ENCODE measurements at places on chromosomes 6 and 20. TPM values are rescaled to one million over a fixed set of nuclear protein-coding genes. Genes with fewer than 3 reads are reported as not detected.
A peak's percentile ranks its signal among the peaks of the same experiment; 100 is the strongest.

WFDC2 gene
- 57.7 TPM for polyA plus RNA-seq

SLC44A4 gene
- 47.9 TPM for polyA plus RNA-seq

SYNJ2 gene
- 4.7 TPM for polyA plus RNA-seq

CST3 gene
- 410 TPM for polyA plus RNA-seq

FHL5 gene
- polyA plus RNA-seq, result 1.1 TPM

HDGFL1 gene
- not detected for polyA plus RNA-seq

COX4I2 gene
- 4.8 TPM for polyA plus RNA-seq

POLR3F gene
- polyA plus RNA-seq, result 6.9 TPM

- no peak for DNase-seq
Measured at GRCh38 chr6:110612298-110612697, 135.9 kb upstream of the SLC22A16 start.

DNA sequence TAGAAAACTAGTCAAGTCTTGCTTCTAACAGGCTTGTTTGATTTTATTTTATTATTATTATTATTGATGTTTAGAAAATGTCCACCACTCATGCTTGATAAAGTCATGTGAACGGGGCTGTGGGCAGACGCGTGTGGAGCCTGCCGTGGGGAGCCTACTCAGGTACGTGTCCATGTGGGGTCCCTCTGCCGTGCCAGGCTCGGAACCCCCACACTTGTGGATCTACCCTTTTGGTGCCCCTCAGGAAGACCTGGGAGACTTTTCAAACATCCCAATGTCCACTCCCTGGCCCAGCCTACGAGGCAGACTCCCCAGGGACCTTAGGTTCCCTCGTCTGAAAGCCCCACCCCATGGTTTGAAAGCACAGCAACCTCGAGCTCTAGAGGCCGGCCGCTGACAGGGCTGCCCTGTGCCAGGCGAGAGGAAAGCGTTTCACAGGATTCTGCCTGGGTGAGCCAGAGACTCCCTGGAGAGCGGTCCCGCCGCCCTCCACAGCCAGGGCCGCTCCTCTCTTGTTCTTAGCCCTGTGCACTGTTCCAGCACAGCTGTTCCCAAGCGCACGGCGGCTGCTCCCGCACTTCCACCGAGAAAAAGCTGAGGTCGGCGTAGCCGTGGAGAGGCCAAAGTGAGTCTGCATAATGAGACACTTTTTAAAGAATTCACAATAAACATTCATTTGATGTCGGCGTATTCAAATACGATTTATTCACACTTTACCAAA lies 249.7 kb downstream of the TTLL2 start:
- no peak for DNase-seq

DNA sequence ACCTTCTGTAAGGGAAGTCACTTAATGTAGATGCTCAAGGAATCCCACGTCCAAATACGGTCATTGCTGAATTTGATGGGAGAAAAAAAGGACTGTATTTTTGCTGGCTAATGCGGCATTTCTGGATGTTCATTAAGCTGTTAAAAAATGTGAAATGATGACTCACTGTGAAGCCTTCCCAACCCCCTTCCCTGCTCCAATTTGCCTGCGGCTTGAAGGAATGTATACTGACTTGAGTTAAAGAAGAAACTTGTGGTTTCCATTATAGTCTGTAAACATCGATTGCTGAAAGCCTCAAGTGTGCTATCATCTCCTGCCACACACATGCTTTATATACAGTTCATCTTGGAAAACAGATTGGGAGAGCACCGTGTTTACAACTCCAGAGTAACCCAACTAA lies 249.1 kb upstream of the JAG1 start:
- peak; percentile 71 for DNase-seq

DNA sequence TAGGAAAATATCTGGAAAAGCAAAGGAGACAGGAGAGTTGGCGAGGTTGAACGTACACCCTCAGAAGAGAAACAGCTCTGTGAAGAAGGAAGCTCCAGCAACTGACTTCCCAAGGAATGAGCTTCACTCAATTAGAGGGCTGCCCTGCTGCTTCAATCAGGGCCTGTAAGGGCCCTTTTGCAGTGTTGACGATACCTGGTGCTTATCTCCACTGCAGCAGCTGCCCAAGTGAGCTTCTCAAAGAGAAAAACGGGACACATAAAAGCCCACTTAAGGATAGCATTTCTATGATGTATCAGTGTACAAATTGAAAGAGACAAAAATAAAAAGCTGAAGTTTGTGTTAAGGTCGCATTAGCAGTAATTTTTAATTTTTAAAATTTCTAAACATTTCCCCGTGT lies 16.4 kb downstream of the SEC63 start:
- DNase-seq, result peak; percentile 27

DNA sequence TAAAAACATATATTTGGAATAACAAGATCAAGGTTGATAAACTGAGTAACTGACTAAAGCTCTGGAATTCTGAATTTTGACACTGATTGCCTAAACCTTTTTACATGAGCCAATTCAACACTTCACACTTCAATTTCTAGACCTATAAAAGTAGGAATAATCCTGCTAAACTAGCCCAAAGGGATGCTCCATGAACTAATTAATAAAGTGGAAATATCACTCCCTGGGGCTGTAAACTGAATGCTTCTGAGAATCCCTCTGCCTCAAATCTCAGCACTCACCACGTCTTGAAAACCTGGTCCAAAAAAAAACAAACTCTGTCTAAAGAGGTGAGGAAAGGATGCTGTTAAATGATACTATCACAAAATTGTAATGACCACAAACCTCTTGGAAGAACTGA lies 50.9 kb downstream of the DCDC2 start:
- no peak for DNase-seq

DNA sequence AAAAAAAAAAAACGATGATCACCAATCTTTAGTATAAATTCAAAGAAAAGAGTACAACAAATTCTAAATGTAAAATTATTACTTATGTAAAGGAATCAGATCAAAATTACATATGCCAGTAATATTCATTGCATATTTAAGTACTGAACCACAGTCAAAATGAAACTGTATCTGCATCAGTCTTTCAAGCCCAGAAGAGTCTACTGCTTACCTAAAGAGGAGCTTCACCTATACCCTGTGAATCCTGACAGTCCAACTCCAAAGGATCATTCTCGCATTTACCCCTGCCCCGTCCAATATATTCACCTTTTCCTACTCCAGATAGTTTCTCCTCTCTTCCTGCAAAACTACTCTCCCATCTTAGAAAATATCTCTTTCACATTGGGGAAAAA lies 9.2 kb downstream of the ATG5 start:
- DNase-seq, result no peak

DNA sequence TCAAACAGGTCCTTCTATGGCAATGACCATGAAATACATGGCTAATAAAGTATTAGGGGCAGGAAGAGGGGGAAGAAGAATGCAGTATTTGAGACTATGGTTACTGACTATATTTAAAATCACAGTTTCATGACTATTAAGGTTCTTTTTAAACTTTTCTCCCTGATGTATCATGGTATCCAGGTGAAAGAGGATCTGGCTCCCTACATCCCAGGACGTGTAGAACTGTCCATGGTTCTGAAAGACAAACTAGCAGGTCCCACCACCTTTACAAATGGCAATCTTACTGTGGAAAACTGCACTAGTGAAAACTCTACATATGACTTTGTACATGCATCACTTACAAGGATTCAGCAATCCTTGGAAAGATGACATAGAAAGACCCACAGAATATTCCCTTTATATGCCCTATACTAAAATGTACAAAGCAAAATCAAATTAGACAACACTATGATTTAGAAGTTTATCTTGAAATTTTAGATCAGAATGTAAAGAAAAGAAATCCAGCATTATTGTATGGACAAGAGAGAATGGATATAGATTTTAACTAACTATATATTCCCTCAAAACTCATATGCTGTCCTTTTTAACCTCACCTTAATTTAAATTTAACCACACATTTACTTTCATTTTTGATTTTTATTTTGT lies 33.5 kb downstream of the RPP21 start:
- DNase-seq, result peak; percentile 57

DNA sequence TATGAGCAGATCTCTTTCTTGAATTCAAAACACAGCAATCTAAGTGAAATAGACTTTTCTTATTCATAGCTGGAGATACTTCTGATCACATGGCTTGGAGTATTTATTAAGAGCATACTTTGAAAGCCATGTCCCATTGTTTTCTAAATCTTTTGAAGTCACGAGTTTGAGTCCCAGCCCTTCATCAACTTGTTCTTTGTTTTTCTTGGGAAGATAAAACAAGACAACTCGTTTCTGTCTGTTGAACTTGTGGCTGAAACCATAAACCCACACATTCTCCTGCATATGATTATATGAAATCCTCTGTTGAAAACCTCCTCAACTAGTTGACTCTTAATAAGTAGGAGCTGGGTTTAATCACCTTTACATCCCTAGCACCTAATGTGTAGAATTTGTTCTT lies 3.3 kb downstream of the RNF144B start:
- DNase-seq, result no peak

DNA sequence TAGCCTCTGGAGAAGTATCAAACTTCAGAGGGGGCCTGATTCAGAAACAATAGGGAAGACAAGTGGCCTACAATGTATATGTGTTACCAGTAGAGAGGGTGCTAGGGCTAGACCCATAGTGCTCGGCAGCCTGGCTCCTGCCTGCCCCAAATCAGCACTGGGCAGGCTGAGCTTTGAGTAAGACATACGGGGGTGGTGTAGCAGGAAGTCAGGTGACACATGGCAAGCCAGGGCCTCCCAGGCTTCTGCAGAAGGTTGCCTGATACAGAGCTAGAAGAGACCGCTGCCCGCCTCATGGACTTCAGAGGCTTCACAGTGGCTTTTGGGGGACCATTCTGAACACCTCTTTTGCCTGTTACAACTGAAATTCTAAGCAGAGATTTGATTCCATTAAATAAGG lies 43.4 kb downstream of the RALY start:
- DNase-seq, result peak; percentile 48

DNA sequence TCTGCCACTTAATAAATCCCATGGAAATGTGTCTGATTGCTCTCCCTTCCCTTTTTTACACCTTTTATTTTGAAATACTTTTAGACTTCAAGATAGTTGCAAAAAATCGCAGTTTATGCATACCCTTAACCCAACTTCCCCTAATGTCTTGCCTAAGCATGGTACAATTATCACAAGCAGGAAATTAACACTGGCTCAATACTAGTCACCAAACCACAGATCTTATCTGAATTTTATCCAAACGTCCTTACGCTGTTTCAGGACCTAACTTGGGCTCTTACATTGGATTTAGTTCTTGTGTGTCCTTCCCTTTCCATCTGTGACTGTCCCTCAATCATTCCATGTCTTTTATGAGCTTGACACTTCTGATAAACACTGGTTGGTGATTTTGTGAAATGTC lies 146.3 kb downstream of the ZNF217 start:
- DNase-seq, result no peak

DNA sequence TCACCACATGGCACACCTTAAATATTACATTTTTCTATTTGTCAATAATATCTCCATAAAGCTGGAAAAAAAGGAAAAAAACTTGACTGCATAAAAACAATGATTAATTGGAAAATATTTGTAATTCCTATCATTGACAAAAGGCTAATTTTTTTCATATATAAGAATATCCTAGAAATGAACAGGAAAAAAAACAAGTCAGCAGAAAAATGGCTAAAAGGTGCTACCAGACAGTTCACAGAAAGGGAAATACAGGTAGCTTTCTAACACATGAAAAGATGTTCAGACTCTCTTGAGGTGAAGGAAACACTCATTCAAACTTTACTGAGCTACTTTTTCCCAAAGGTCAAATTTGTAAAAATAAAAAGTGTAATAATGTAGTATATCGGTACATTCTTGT lies 104.1 kb upstream of the SCAF8 start:
- DNase-seq, result no peak

DNA sequence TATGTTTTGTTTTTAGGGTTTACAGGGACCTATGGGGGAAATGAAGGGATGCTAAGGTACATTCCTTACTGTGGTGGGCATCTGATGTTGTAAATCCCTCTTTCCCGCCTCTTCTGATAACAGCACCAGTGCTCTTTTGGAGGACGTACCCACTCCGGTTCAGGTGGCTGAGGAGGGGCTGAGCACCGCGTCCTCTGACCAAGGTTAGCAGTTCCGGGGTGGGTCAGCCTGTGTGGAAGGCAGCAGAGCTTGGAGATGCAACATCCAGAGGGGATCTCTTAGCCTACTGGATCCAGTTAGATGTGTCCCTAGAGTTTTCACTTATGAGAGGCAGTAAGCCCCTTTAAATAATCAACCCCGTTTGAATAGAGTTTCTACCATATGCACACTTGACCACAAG lies 135.3 kb upstream of the KCNG1 start:
- DNase-seq, result no peak

DNA sequence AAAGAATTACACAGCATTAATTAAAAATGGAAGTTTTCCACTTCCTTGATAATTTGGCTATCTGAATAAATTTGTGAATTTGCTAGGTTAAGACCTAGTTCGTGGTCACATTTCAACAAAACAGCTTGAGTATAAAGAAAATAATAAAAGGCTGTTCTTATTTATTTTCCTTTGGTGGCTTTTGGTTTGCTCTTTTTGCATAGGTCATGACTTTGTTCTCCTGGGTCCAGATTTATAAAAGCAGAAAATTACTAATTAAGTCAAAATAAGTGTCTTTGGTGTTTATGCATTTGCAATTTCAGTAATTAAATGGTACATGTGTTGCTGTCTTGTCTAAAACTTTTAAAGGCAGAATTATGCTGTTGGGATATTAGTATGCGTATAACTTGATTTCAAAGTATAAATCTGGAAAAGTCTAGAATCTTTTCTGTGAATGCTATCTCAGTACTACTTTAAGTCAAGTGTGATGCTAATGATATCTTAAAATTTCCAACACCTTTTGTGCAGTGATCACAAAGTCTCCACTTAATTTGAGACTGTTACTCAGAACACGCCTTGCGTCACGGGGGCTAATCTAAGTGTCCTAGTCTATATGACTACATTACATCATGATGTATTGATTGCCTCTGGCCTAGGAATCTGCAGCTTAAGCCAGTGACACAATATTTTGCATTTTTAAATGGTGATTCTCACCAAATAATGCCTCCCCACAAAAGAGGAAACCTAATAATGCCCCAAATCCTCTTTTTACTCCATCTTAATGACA lies 41.0 kb downstream of the GNAS start:
- DNase-seq, result peak; percentile 53

GRCh38 chr20:45291526-45291925 lies 15.1 kb upstream of the RBPJL start:
- DNase-seq, result no peak

DNA sequence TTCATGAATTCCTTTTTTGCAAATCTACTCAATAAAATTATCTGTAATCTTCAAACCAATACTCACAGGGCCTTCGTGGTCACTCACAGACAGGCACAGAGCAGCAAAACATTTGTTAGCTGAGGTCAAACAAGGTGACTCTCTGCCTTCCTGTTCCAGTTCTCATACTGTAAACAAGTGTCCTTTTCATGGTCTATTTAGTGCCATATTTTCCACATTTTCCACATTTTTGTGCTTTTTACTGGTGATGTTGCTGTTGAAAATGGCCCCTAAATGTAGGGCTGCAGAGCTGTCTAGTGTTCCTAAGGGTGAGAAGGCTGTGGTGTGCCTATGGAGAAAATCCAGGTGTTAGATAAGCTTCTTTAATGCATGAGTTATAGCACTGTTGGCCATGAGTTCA lies 133.1 kb upstream of the COL21A1 start:
- DNase-seq, result no peak

- no peak for DNase-seq
Measured at GRCh38 chr6:31836047-31836473, 8.5 kb downstream of the HSPA1B start.

Data from stomach (tissue), 19 donors.